NCI-H1105 (cell line): ENCODE measurements at places on chromosomes 7 and 10.

DNA sequence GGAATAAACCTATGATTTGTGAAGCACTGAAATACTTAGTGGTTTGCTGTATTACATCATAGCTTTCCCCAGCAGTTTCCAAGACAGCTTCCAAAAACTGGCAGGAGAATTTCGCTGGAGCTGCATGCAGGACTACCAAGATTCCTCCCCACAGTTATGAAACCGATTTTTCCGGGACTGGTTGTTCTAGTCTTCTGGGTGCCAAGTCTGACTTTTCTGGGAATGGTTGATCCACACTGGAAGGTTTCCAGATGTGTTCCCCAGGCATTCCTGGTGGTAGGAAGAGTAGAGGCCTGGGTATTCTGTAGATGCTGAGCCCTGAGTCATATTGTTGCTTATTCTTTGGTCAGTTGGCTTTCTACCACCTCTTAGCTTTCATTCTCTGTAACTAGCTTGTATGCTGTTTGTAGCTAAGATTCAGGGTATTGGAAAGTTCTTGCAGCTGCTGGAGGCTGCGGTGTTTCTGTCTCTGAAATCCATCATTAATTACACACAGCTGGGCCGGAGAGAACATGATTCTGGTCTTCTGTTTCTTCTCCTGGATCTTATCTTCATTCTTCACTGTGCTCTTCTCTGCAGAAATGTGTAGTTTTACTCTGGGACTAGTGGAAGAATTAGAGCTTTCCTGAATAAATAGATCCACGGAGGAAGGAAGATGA is 6.3 kb downstream of the ABCC2 start:
- DNase-seq: no peak

- DNase-seq: no peak
Observed at GRCh38 chr7:39468261-39468660, 97.9 kb upstream of the YAE1 start.

DNA sequence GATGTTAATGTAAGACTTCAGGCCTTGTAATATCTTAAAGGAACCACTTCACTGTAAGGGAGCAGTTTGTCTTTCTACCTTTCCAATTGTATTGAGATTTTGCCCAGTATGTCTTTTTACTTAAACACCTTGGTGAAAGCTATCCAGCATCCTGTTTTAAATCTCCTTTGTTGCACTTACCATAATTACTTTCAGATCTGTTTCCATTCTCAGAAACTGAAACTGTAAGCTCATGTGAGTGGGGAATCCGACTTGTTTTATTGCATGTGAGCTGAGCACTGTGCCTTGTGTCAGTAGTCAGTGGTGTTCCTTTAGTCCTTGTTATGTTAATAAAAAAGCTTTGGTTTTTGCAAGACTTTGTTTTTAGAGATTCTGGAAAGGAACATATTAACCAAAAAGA is 42.2 kb downstream of the BMPR1A start:
- no peak for DNase-seq

DNA sequence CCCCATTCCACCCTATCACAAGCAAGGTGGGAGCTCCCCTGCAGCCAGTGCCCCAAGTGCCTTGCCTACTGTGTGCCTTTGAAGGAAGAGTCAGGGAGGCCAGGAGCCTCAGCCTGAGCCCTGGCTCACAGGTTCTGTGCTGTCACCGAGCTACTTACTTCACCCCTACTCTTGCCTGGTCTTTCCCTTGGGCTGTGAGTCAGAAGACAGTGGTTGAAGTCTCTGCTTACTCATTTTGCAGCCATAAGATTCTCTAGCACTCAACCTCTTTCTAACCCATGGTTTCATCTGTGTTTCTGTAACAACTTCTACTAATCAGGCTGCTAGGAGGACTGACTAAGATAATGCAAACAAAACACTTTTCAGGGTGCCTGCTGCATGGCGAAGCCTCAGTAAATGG is 114.5 kb downstream of the PLCE1 start:
- DNase-seq: no peak

DNA sequence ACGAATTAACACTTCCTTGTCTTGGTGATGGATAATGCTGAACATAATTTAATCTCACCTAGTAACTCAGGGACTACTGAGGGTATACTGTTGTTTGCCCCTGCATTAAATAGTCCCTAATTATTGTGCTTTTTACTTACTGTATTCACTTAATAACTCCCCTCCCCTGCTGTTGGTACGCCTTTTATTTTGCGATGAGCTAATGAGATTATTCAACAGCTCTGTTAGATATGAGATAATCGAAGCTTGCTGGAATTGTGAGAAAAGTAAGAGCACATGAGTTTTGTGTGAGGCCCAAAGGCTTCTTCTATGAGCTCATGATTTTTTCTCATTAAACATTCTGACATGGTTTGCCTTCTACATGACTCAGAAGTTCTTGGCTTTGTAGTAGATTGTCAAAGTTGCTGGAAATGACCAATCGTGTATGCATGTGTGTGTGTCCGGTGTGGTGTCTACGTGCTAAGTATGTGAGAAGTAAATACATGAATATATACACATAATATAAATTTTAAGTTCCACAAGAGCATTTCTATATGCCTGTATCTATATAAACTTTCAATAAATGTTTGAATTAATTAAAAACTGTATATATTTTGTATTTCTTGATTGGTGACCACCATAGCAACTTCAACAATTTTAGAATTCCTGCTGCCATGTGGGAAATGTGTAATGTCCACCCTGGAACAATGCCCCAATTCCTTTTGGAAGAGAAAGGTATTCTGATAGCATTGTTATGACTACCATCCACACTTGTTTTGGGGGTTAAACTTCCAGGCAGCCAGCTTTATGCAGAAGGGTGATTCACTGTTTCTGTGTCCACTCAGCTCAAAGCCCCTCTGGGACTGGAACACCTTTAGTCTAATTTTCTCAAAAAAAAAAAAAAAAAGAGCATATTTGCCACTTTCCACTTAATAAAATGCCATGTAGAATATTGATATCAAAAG is 106.2 kb downstream of the SAMD9 start:
- no peak for DNase-seq

GRCh38 chr7:44080118-44080517 is 2.2 kb downstream of the POLM start:
- DNase-seq: no peak

- no peak for DNase-seq
Observed at GRCh38 chr7:117686311-117686935, 186.8 kb downstream of the CTTNBP2 start.

GRCh38 chr10:123009105-123009820 is 457 bp downstream of the ACADSB start:
- DNase-seq: no peak

DNA sequence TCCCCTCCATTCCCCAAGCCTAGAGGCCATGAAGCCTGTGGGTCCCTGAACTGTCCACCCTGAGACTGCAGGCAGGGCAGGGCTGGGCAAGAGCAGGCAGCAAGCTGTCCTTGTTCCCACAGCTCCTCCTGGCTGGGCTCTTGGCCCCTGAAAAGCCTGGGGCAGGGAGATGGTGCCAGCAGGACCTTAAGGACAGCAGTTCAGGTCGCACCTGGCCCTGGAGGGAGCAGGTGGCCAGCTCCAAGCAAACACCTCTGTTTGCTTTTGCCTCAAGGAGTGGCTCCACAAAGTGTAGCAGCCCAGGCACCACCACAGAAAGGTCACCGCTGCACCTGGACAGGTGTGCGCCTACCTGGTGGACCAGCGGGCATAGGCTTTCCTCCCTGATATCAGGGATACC is 5.2 kb downstream of the RET start:
- DNase-seq: no peak

DNA sequence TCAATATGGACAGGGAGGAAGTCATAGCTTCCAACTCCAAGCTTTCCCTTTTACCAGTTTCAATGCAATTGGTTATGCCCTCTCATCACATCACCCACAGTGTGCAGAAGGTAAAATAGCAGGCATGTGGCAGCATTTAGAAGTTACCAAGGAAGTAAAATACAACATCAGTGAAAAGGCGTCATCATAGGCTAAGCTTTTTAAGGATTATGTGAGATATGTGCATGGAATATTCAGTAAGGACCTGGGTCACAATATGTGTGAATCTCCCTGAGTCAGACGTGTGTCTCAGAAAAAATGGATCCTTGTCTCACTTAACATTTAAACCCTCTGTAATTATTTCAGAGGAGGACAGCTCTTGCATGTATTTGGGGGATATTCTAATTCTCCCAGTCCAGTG is 522.8 kb upstream of the POM121L12 start:
- DNase-seq: no peak

GRCh38 chr10:131710142-131710861 is 190.5 kb upstream of the PPP2R2D start:
- DNase-seq: no peak

DNA sequence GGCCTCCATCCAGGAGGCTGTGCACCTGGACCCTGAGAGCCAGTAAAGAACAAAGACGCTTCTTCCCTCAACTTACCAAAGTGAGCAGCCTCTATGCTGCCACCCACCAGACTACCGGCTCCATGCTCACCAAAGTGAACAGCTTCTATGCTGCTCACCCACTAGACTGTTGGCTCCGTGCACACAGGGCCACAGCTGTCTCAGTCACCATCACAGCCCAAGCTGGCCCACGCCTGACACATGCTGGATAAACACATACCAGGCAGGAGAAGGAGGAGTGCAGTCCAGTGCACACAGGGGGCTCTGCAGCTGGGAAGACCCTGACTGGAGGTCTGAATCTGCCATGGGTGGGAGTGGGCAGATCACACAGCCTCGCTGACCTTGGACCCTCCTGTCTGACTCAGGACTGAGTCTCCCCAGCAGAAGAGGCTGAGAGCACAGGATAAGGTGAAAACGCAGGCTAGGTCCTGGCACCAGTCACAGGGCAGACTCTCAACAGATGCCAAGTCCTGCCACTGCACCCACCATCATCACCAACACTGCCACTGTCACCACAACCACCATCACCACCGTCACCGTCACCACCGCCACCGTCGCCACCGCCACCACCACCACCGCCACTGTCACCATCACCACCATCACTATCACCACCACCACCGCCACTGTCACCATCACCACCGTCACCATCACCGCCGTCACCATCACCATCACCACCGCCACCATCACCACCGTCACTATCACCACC is 130.9 kb downstream of the MAD1L1 start:
- no peak for DNase-seq

DNA sequence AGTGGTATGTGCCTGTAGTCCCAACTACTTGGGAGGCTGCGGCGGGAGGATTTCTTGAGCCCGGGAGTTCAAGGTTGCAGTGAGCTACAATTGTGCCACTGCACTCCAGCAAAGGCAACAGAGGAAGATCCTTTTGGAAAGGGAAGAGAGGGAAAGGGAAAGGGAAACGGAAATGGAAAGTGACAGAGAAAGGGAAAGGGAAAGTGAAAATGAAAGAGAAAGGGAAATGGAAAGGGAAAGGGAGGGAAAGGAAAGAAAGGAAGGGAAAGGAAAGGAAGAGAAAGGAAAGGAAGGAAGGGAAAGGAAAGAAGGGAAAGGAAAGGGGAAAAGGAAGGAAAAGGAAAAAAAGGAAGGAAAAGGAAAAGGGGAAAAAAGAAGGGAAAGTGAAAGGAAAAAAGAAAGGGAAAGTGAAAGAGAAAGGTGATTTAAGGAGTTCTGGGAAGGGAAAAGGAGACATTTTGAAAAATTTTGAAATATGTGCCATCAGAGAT is 2.3 kb upstream of the ZC3HAV1 start:
- no peak for DNase-seq

GRCh38 chr10:21637795-21638194 is 103.8 kb downstream of the MLLT10 start:
- DNase-seq: no peak

GRCh38 chr7:51351661-51352060 is 35.1 kb upstream of the COBL start:
- DNase-seq: no peak

GRCh38 chr10:1561731-1562337 is 175.5 kb downstream of the ADARB2 start:
- DNase-seq: no peak

DNA sequence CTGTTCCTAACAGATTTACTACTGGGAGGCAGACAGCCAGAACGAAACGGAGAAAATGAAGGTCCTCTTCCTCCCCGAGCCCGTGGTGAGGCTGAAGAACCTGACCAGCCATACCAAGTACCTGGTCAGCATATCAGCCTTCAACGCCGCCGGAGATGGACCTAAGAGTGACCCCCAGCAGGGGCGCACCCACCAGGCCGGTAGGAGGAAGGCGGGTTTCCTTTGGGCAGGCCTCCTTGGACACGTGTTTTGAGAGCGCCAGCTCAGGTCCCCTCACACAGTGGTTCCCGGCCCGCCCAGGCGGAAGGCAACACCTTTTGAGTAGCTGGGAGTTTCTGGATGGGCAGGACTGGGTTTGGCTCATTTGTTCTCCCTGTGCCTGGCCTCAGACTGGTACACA is 474.0 kb upstream of the FOXK1 start:
- no peak for DNase-seq

- no peak for DNase-seq
Observed at GRCh38 chr7:31825576-31825975, 138.6 kb downstream of the PPP1R17 start.

- DNase-seq: no peak
Observed at GRCh38 chr7:139721417-139721816, 56.4 kb downstream of the HIPK2 start.

DNA sequence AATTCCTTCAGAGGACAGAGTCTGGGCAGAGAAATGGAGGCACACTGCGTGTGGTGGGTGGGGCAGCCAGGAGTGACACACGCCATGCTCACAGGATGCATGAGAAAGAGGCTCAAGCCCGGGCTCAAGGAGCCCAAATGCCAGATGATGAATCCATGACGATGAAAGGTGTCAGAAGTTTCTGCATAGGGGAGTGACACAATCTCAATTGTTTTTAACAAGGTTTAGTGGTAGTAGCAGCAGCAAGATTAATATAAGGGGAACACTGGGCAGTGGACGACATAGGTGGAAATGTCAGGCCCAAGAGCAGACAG is 126.1 kb downstream of the TNS3 start:
- no peak for DNase-seq

DNA sequence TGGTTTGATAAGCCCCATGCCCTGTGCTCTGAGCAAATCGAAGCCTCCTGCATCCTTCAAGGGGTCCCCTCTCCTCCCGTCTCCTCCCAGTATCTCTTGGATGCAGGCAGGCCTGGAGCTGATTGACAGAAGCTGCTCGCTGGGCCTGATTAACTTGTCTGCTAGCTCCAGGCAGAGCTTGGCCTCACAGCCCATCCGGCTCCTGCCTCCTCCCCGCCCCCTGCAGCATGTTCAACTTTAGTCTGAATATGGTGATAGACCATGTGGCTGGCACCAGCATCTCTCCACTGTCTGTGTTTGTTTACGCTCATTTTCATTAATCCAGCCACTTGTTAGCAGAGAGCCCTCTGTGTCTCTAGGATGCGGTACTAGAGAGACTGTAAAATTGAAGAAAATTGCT is 432.2 kb downstream of the DPP6 start:
- DNase-seq: peak; percentile 92

GRCh38 chr10:113697595-113697994 is 17.9 kb downstream of the CASP7 start:
- no peak for DNase-seq

GRCh38 chr10:79049931-79050895 is 18.6 kb upstream of the ZMIZ1 start:
- no peak for DNase-seq

DNA sequence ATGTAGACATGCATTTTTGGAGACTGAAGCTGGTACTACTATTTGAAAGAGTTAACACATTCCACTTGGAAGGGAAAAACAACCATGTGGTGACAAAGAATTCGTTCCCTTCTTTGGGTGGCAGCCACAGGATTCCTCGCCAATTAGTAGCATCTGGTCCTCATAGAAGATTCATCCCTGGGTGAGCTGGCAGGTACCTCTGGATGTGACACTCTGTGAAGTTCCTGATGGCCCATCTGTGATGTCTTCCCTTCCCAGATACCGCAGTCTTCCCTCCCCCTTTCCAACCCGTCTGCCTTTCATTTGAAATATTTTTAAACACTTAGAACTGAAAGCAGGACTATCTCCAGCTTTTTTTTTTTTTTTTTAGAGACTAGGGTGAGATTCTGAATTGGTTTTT is 569.5 kb downstream of the TYW1 start:
- no peak for DNase-seq
